ENCODE measurements at places on chromosomes 16 and 17. TPM values are rescaled to one million over a fixed set of nuclear protein-coding genes. Genes with fewer than 3 reads are reported as not detected.

DNA sequence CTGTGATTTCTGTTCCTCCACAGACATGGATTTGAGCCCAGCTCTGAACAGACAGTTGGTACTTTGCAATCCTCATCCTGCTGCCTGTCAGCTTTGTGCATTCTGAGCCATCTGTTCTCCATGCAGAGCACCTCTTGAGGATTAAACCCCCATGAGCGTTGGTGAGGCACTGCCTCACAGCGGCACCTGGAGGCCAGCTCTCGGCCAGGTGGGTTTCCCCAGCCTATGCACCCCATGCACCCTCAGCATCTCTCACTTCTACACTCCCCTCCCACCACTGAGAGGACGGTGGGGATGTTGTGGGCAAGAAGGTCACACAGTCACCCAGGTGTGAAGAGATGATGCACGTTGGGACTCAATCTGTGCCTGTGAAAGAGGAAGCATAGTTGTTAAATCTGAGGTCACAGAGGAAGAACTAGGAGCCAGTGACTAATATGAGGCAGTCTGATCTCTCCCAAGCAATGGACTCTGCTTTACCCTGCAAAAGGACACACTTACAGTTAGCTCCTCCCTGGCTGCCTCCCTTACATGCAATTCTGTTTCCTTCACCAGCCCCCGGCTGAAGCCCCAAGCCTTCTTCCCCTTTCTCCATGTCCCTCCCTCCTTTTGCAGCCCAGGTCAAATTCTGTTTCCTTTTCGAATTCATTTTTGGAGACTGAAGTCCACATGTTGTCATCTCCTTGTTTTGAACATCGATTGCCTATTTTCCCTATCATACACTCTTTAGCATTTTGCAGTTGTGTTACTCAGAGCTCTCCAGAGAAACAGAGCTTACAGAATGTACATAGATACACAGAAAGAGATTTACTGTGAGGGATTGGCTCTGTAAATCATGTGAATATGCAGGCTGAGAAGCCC lies 58.5 kb downstream of the HS3ST3B1 start:
- H3K4me1 ChIP-seq: no peaks in the 10 kb centered on the region
- no peak for DNase-seq
- H3K36me3 ChIP-seq: no peaks in the 10 kb centered on the region
- no peak overlapping the region for H3K27ac ChIP-seq

PRSS21 gene
- total RNA-seq: not detected

GRCh38 chr16:48491517-48491916 lies 106.3 kb upstream of the SIAH1 start:
- H3K27me3 ChIP-seq: peaks cover 4% of the 10 kb centered on the region
- no peak overlapping the region for H3K4me3 ChIP-seq
- no peaks in the 10 kb centered on the region for H3K4me1 ChIP-seq

DNA sequence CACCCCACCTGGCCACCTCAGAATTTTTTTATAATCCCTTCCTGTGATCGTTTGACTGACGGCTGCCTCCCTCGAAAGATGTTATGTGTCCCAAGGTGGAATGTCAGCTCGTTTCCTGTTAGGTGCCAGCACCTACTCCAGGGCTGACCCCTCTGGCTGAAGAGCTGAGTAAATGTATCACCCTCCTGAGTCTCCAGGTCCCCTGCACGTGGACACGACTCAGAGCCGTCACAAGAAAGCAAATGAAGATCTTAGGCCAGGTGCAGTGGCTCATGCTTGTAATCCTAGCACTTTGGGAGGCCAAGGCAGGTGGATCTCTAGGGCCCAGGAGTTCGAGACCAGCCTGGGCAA lies 273.2 kb downstream of the C16orf95 start:
- H3K4me1 ChIP-seq: no peaks in the 10 kb centered on the region
- H3K36me3 ChIP-seq: no peaks in the 10 kb centered on the region
- no peak overlapping the region for H3K4me3 ChIP-seq
- no peaks in the 10 kb centered on the region for H3K27me3 ChIP-seq
- DNase-seq: no peak

DNA sequence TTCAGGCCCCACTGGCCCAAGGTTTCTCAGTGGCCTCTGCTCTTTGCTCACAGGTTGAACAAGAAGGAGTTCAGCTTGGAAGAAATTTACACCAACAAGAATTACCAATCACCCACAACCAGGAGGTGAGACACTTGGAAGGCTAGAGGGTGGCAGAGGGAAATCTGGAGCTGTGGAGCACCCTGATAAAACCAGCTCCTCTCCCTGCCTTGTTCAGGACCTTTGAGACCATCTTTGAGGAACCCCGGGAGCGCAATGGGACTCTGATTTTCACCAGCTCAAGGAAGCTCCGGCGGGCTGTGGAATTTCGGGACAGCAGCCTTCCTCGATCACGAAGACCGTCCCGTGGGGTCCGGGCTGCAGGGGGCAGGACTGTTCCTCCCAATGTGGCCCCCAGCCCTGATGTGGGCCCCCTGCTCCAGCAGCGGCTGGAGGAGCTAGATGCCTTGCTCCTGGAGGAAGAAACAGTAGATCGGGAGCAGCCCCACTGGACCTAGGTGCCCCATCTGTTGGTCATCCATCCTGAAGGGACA lies 2.4 kb upstream of the FBRS start:
- no peak overlapping the region for H3K27ac ChIP-seq
- H3K4me3 ChIP-seq: no peak overlapping the region

GRCh38 chr17:81804559-81805399 lies 829 bp downstream of the GCGR start:
- H3K4me1 ChIP-seq: peaks cover 8% of the 10 kb centered on the region
- H3K27me3 ChIP-seq: no peaks in the 10 kb centered on the region
- DNase-seq: no peak
- H3K36me3 ChIP-seq: no peaks in the 10 kb centered on the region
- no peak overlapping the region for H3K4me3 ChIP-seq

MEOX1 gene
- 15.3 TPM for total RNA-seq

AKTIP gene
- total RNA-seq: 60.0 TPM

TRIM16 gene
- 27.3 TPM for total RNA-seq

DNA sequence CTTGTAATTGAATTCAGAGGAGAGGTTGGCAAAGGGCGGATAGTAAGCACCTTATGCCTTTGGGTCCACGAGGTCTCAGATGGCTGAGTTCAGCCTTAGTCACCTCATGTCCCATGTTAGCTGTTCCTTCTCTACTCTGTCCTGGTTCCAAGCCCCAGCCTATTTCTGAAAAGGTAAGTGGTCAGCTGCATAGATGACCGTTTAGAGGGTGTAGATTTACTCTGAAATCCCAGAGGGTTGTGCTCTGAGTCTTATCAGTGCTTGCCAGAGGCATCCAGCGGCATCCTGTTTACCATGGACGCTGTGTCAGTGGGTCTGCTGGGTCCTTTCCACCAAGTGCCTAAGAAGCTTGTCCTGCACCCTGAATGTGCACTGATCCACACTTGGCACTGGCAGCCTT lies 1.9 kb downstream of the ZNF778 start:
- no peaks in the 10 kb centered on the region for H3K27me3 ChIP-seq
- no peak overlapping the region for H3K27ac ChIP-seq
- peaks cover 30% of the 10 kb centered on the region for H3K36me3 ChIP-seq
- DNase-seq: no peak
- no peak overlapping the region for H3K4me3 ChIP-seq

GRCh38 chr16:66502020-66502913 lies 47.7 kb downstream of the TK2 start:
- no peaks in the 10 kb centered on the region for H3K36me3 ChIP-seq
- H3K4me3 ChIP-seq: no peak overlapping the region
- H3K27me3 ChIP-seq: no peaks in the 10 kb centered on the region
- H3K4me1 ChIP-seq: no peaks in the 10 kb centered on the region
- no peak overlapping the region for H3K27ac ChIP-seq

DNA sequence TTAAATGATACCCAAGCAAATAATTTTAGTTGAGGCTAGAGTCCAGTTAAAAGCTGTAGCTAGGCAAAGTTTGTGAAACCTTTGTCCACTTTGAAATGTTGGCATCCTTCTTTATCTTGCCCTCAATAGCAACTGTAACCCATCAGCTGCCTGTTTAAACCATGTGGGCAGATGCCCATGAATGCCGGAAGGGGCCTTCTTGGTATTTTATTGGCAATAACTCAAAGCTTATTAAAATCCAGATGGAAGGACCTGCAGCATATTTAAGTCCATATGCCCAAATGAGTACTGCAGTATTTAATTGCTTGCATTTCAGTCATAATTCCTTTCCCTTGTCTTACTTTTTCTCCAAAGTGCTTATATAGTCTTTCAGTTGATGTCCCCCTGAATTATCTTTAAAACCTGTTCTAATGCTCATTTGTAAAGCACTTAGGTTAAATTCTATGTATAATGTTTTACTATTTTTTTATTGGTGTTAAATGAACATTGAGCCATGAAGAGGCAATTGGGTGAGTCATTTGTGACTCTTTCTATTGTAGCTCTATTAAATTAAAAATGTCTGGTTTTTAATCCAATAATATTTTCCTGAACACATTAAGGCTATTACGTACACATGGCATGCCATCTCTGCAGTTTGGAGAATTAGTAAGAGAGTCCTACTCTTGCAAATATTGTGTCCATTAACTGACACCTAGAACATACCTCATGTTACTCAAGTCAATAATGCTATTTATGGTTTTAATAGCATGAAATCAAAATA lies 225.3 kb downstream of the KCNJ2 start:
- no peak overlapping the region for H3K4me3 ChIP-seq
- H3K36me3 ChIP-seq: no peaks in the 10 kb centered on the region
- no peak for DNase-seq
- no peaks in the 10 kb centered on the region for H3K4me1 ChIP-seq
- no peaks in the 10 kb centered on the region for H3K27me3 ChIP-seq

PDE6G gene
- total RNA-seq: 0.67 TPM

GRCh38 chr17:57034807-57035754 lies 50.0 kb upstream of the AKAP1 start:
- no peak for DNase-seq
- H3K36me3 ChIP-seq: no peaks in the 10 kb centered on the region
- no peak overlapping the region for H3K4me3 ChIP-seq
- no peaks in the 10 kb centered on the region for H3K4me1 ChIP-seq
- H3K27me3 ChIP-seq: peaks cover 6% of the 10 kb centered on the region

KRT40 gene
- not detected for total RNA-seq

- H3K4me1 ChIP-seq: peaks cover 5% of the 10 kb centered on the region
- no peak overlapping the region for H3K4me3 ChIP-seq
- peak; percentile 70 for DNase-seq
- H3K27me3 ChIP-seq: no peaks in the 10 kb centered on the region
- H3K36me3 ChIP-seq: no peaks in the 10 kb centered on the region
Measured at GRCh38 chr16:69709456-69710084, 16.8 kb downstream of the NQO1 start.

CCL16 gene
- total RNA-seq: not detected

DNA sequence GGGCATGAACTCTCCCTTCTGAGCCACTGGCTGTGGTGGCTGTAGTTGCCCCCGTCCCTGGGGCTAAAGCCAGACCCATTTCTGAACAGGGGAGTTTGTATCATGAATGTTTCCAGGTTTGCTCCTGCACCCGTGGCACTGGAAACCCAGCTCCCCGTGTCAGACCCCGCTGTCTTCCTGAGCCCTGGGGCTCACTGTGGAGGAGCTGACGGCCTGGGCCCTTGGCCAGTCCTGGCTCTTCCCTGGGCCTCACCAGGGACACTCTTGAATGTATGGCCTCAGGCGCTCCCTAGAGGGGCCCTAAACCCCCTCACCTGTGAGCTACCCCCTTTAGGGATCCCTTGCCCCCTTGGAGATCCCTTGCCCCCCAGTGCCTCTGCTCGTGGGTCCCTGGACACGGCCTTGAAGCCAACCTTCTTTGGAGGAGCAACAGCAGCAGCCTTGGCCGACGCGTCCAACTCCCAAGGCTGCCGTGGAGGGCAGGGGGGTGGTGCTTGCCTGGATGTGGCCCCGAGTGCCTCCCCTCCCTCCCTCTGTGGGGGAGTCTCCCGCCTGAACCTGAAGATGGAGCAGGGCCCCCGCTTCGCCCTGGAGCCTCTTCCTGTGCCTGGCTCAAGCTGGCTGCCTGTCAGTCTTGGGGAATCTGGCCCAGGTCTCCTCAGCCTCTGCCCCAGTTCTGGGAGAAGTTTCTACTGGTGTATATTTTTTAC lies 15.9 kb downstream of the CASKIN2 start:
- H3K4me3 ChIP-seq: no peak overlapping the region
- H3K27ac ChIP-seq: no peak overlapping the region
- H3K36me3 ChIP-seq: peaks cover 35% of the 10 kb centered on the region
- DNase-seq: no peak

IL34 gene
- not detected for total RNA-seq

- peaks cover 30% of the 10 kb centered on the region for H3K27me3 ChIP-seq
- peaks cover 34% of the 10 kb centered on the region for H3K4me1 ChIP-seq
- H3K27ac ChIP-seq: no peak overlapping the region
- no peak overlapping the region for H3K4me3 ChIP-seq
- H3K36me3 ChIP-seq: no peaks in the 10 kb centered on the region
Measured at GRCh38 chr17:45896803-45897693, 2.7 kb downstream of the MAPT start.

DNA sequence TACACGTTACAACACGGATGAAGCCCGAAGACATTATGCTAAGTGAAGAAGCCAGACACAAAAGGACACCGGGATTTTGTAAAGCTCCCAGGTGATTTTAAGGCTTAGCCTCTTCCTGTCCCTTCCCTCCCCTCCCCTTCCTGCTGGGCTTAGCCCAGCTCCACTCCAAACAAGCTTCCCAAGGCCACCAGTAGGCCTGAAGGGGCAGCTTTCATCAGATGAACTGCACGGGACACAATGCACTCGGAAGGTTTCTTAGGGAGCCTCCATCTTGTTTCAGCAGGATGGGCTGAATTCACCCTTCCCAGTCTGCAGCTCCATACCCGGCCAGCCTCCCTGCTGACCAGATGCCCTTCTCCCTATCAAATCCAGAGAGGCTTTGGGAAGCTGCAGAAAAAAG lies 10.4 kb downstream of the MEFV start:
- no peaks in the 10 kb centered on the region for H3K36me3 ChIP-seq
- no peak for DNase-seq
- no peaks in the 10 kb centered on the region for H3K4me1 ChIP-seq
- H3K27ac ChIP-seq: no peak overlapping the region

SEZ6 gene
- 0.76 TPM for total RNA-seq

GRCh38 chr16:47037396-47037745 lies 63.9 kb upstream of the DNAJA2 start:
- no peaks in the 10 kb centered on the region for H3K27me3 ChIP-seq
- H3K36me3 ChIP-seq: no peaks in the 10 kb centered on the region
- H3K4me1 ChIP-seq: peaks cover 5% of the 10 kb centered on the region
- peak; percentile 30 for DNase-seq
- no peak overlapping the region for H3K4me3 ChIP-seq
- H3K27ac ChIP-seq: no peak overlapping the region

GNG13 gene
- total RNA-seq: not detected

PRSS33 gene
- total RNA-seq: not detected

KRT36 gene
- not detected for total RNA-seq

GRCh38 chr16:22670551-22671041 lies 143.4 kb upstream of the HS3ST2 start:
- DNase-seq: no peak
- no peaks in the 10 kb centered on the region for H3K4me1 ChIP-seq

HID1 gene
- total RNA-seq: 5.6 TPM

GRCh38 chr17:77174928-77175661 lies 34.3 kb downstream of the SEC14L1 start:
- peaks cover 30% of the 10 kb centered on the region for H3K36me3 ChIP-seq
- H3K27ac ChIP-seq: no peak overlapping the region
- no peaks in the 10 kb centered on the region for H3K27me3 ChIP-seq

CEP295NL gene
- total RNA-seq: 1.6 TPM

Measured in CD4-positive, CD25-positive, alpha-beta regulatory T cell (primary cell).